Stimulated activated CD4-positive, alpha-beta T cell treated with anti-CD3 and anti-CD28 coated beads, Interleukin-4, amount 100 ng/mL, for 48 hours (primary cell): ENCODE measurements at places on chromosomes 6 and 20.
A peak's percentile ranks its signal among the peaks of the same experiment; 100 is the strongest.

DNA sequence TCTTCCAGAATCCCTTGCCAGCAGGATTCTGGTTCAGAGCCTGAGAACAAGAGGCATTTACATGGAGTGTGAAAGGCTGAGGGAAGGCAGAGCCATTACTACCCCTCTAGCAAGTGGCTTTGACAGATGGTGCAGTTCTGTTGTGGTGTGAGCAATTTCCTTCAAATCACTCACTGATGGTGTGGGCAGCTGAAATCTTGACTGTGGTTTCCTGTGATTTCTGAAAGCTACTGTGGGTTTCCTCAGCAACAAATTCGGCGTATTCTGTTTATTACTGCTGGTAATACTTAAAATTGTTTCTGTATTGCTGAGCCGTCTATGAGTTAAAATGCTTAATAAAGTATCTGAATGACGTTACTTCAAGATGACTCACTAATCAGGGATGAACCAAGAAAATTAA is 181.5 kb upstream of the TCF21 start:
- DNase-seq = no peak

GRCh38 chr6:41505122-41506049 is 40.8 kb upstream of the FOXP4 start:
- DNase-seq = no peak

GRCh38 chr6:115053169-115053860 is 710.5 kb upstream of the HS3ST5 start:
- DNase-seq = no peak

DNA sequence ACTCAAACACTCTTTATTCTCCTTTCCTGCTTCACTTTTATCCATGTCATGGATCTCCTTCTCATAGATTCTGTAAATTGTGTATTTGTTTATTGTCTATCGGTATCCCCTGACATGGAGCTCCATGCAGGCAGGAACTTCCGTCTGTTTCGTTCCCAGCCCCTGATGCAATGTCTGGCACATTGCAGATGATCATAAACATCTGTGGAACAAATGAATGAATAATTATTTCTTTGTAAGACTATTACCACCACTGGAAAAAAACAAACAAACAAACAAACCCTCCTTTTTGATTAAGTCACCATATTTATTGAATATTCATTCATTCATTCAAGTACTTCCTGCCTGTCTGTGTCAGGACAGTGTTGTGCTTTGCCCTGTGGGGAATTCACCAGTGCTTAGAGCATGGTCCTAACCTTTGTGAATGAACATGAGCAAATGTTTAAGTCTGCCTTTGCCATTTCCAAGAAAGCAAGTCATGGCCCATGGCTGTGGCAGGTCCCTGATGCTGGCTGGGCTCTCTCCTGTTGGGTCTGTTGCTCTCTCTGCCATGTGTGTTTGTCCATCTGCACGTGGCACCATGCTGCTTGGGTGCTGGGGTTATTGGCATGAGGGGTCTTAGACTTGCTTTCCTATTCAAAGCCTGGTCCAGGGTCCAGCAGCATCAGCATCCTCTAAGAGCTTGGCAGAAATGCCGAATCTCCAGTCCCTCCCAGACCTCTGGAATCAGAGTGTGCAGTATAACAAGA is 47.5 kb upstream of the NAA20 start:
- DNase-seq = no peak

- DNase-seq = no peak
Observed at GRCh38 chr20:58903614-58904013, 51.1 kb downstream of the GNAS start.

DNA sequence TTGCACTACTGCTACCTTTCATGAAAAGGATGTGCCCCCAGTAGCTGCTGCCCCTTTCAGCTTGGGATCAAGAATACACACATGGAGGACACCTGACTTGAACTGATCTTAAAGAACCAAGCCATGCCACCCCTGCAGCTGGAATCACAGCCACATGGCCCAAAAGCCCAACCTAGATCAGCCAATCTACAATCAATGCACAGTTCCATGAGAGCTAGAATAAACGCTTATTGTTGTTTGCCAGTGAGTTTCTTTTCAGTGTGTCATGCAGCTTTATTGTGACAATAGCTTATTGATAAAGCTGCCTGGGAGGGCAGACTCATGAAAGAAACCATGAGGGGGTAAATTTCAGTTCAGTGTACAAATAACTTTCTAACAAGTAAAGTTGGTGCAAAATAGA is 397.7 kb downstream of the PTPRT start:
- no peak for DNase-seq

- DNase-seq = no peak
Observed at GRCh38 chr20:39849664-39850063, 839.4 kb downstream of the MAFB start.

GRCh38 chr20:62721511-62722370 is 13.1 kb downstream of the NTSR1 start:
- DNase-seq = no peak

- DNase-seq = no peak
Observed at GRCh38 chr6:139016337-139017213, 12.0 kb upstream of the ABRACL start.

DNA sequence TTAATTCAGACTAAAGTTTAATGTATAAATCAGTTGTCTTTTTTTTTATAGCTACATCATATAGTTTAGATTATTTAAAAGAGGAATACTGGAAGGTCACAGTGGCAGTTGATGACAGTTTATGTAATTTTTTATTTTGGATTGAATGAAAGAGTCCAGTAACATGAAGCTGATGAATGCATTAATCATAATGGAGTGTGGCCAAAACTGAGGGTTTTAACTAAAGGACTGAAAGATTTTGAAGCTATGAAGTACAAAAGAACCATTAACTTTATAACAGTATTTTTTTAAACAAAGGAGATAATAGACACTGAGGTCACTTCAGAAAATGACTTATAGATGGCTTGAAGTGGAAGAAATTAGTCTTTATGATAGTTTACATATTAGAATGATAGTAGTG is 41.3 kb downstream of the TRMT11 start:
- DNase-seq = no peak

- no peak for DNase-seq
Observed at GRCh38 chr6:37122861-37123260, 47.1 kb upstream of the PIM1 start.

GRCh38 chr20:1503564-1504227 is 12.5 kb upstream of the SIRPB2 start:
- peak; percentile 66 for DNase-seq

- no peak for DNase-seq
Observed at GRCh38 chr6:149983145-149983544, 19.4 kb downstream of the ULBP1 start.

DNA sequence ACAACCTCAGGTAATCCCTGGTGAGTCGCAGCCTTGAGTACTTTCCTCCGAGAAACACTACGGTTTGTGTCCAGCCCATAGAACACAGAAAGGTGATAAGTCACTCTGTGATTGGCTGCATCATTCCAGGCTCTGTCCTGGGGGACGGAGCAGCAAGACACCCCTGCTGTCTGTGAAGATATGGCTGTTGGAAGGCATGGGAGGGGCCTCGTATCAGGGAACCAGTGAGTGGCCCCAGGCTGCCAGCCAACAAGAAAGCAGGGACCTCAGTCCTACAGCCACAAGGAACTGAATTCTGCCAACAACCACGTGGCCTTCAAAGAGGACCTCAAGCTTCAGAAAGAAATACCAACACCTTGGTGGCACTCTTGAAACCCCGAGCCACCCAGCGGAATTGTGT is 6.4 kb upstream of the EEF1A2 start:
- DNase-seq = no peak

- DNase-seq = no peak
Observed at GRCh38 chr6:5107341-5107740, 22.2 kb downstream of the PPP1R3G start.

DNA sequence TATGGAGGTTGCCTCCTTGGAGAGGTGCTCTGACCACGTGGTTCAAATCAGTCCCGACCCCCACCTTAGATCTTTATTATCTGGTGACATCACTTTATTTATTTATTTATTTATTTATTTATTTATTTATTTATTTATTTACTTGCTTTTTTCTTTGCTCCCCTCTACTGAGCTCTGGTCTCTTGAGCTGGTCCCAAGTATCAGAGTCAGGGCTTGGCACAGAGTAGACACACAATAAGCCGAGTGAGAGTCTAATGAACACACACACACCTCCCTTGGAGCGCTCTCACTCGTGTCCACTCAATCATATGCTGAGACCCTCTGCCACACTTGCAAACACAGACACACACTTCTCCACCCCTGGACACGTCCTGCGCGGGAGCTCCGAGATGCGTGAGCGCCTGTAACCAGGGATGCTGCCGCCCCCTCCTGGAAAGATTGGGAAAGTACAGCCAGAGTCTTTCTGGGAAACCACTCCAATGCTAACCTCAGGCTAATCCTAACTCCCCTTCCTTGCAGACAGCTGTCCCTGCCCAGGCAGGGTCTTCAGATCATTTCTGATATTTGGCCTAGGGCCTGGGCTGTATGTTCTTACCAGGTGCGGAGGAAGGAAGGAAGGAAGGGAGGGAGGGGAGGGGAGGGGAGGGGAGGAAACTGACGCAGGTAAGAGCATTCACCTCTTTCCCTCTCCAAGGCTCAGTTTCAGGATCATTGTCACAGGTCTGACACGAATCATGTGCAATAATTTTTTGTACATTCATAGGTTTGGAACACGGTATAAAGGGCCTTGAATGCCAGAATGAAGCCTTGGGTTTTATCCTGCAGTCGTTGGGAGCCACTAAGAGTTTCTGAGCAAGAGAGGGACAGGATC is 70.9 kb downstream of the STK35 start:
- peak; percentile 36 for DNase-seq
